ENCODE measurements at places on chromosomes 5 and 9.

DNA sequence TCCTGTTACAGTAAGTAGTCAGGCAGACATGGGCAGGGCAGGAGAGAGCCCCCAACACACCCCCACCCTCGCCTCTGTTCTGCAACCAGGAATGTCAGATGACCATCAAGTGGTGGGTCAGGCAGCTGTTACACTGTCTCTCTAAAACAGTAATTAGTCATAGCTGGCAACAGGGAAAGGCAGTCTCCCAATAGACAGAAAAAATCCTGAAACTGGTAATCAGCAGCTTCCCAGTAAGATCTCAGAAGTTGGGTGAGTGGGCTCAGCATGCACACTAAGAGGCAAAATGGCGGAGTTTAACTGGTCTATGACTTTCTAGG lies 90.2 kb downstream of the C5orf15 start:
- no peak for DNase-seq

DNA sequence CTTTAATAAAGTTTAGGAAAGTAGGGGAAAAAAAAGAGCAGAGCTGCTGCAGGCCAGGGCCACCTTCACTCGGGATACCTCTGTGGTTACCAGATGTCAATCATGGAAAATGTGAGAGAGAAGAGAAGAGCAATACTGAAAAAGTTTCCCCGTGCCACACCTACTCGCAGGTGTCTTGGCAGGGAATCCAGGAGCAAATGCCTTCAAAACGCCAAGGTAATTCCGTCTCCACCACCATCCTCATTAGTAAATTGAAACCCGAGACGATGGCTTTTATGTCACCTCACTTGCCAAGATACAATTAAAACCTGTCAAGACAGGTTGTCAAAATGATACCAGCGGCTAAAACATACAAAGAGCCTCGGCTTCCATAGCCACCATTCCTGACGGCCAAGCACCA lies 49.7 kb downstream of the FAM81B start:
- DNase-seq = no peak

- DNase-seq = no peak
Observed at GRCh38 chr5:91562922-91563321, 179.8 kb upstream of the ARRDC3 start.

DNA sequence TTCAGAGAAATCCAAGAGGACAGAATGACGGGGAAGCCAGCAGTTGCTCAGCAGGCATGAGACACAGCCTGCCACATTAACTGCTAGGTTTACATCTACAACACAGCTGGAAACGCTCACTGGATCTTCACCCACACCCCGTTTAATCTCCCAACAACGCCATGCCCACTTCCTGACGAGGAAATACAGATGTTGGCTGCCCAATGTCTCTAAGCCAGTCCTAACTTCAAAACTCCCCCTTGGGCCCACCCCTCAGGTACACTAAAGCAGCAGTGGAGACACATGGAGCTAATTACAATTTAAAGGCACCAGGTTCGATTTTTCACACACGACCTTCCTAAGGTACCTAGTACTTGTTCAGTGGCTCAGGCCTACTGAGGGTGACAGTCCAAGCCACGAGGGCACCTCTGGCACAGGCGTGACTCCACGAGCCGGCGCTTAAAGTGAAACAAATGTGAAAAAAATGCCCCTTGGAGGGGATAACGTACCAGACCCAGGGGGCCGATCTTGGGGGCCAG lies 904 bp downstream of the RPL12 start:
- no peak for DNase-seq

- DNase-seq = no peak
Observed at GRCh38 chr9:127330501-127330900, 65.9 kb downstream of the GARNL3 start.

- no peak for DNase-seq
Observed at GRCh38 chr5:68382640-68383039, 167.1 kb downstream of the PIK3R1 start.

DNA sequence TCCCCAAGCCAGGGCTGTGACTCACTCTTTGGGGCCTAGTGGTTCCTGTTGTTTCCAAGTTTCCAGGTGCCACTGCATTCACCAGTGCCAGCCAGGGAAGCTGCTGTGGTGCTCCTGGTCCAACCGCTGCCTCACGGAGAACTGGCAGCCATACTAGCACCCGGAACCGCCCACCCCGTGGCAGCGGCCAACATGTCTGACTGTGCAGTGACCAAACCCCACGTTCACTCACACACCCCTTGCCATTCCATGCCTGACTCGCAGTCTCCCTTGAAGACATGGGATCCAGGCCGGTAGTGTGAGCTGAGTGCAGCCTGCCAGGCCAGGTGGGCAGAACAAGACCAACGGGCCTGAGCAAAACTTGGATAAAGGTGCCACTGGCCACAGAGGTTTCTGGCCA lies 845.0 kb upstream of the DMAC1 start:
- no peak for DNase-seq

GRCh38 chr9:124788542-124789217 lies 11.7 kb downstream of the OLFML2A start:
- no peak for DNase-seq

GRCh38 chr9:121651008-121651294 lies 483 bp upstream of the DAB2IP start:
- no peak for DNase-seq

- DNase-seq = no peak
Observed at GRCh38 chr5:109907731-109908130, 218.0 kb downstream of the MAN2A1 start.

DNA sequence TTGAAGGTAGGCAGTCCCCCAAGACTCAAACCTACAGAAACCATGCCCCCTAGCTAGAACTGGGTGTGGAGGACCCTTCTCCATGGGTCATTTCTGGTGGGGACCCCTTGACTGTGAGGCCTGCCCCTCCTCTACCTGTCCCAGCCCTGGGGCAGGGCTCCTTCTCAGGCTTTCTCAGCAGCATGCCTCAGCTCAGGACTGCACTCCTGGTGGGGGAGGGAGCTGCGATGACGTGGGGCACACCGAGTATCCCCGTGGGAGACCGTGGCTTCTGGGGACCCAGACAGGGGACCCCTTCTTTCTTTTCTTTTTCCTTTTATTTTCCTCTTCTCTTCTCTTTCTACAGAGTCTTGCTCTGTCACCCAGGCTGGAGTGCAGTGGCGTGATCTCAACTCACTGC lies 27.0 kb upstream of the PITX1 start:
- no peak for DNase-seq

DNA sequence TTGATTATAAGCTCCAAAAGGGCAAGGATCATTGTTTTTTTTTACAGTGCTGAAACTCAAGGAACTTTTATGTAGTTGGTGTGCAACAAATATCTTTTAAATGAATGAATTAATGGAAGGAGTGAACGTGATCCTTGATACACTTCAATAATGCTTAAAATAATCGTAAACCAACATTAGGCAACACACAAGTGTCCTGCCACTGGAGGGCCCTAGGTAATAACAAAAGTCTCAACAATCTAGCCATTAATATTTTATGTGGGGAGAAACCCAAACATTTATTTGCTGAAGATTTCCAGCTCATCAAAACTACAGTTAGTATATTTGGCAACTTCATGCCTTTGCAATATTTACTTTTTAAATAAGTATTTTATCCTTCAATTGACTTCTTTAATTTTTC lies 309.0 kb upstream of the FBXL7 start:
- no peak for DNase-seq

DNA sequence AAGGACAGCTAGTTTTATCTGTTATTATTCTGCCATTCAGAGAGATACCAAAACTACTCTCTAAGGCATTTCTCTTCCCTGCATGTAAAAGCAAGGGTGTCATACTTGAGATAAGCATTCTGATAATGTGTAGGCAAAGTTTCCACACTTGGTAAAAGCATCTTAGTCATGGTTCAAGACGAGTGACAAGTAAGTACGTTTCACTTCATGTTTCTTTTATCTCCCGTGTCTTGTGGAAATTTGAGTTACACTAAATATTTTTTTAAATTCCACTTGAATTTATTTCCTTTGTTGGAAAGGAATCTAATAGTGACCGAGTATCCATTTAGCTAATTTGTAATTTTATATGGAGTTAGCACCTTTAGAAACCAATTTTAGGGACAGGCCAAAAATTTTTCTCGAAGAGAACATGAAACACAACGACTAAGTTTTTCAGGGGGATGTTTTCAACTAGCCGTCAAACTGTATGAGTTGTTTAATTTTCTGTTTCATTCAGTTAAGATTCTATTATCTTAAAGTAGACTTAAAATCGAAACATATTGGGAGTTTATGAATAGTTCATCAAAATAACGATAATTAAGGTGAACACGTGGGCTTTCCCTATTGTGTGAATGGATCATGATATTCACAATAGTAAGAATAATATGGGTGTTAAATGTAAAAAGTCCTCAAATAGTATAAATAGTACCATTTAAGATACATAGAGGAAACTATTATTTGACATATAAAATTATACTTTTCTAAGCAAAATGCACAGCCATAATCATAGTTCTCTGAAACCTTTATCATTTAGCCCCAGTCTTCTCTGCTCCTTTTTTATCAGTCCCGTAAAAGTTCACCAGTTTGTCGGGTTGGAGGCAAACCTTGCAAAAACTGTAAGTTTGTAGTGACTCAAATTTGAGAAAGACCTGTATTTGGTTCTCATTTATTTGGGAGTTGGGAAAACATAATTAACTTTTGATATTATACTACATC lies 1.6 kb downstream of the RFESD start:
- DNase-seq = no peak

DNA sequence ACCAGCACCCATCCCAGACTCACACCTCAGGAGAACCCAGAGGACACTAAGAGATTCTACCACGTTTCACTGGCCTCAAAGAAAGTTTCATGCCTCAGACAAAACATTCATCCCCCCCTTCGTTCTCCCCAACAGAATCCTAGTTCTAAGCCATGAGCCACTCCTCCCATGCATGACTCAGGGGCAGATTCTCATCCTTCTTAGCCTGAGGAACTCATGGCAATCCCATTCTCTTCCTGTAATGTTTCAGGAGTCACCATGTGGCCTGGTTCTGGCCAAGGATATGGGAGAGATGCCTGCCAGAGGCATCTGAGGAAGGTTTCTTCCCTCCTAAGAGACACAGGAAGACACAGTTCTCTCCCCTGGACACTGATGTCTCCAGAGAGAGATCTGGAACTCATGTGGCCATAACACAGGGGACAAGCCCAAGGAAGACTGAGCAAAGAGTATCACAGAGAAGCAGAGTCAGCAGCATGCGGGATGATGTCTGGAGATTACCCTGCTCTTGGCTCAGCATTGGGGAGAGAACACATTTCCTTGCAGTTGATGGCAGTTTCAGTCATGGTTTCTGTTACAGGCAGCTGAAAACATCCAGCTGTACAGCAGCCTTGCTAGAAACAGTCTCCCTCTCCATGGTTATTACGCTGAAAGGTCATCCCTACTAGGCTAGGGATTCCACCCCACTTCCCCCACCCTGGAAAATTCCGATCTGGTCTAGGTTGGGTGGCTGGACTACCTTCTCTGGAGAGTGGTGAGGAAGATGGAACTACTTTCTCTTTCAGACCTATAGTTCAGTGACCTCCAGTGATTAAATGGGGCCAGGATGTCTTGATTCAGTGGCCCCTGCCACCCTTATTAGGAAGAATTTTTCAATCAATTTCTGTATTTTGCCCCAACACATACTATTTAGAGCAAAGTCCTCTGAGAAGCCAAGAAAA lies 115.4 kb downstream of the ZNF608 start:
- no peak for DNase-seq

DNA sequence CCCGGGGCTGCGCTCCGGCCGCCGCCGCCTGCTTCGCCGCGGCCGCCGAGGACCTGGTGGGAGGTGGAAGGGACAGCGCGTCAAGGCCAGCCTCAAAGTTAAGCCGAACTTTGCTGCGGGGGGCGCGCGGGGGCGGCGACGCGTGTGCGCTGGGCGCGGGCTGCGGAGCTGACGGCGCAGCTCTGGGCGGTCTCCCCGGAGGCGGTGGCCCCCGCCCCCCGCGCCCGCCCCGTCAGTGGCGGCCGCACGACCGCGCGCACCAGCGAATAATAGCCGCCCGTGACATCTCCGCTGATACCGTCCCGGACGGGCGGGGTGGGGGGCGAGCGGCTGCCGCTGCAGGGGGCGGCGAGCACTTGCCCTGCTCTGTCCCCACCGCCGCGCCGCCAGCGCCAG lies 579 bp upstream of the FAM78A start:
- peak; percentile 54 for DNase-seq
